ENCODE measurements at places on chromosomes 16 and 17. TPM values are rescaled to one million over a fixed set of nuclear protein-coding genes. Genes with fewer than 3 reads are reported as not detected.

DNA sequence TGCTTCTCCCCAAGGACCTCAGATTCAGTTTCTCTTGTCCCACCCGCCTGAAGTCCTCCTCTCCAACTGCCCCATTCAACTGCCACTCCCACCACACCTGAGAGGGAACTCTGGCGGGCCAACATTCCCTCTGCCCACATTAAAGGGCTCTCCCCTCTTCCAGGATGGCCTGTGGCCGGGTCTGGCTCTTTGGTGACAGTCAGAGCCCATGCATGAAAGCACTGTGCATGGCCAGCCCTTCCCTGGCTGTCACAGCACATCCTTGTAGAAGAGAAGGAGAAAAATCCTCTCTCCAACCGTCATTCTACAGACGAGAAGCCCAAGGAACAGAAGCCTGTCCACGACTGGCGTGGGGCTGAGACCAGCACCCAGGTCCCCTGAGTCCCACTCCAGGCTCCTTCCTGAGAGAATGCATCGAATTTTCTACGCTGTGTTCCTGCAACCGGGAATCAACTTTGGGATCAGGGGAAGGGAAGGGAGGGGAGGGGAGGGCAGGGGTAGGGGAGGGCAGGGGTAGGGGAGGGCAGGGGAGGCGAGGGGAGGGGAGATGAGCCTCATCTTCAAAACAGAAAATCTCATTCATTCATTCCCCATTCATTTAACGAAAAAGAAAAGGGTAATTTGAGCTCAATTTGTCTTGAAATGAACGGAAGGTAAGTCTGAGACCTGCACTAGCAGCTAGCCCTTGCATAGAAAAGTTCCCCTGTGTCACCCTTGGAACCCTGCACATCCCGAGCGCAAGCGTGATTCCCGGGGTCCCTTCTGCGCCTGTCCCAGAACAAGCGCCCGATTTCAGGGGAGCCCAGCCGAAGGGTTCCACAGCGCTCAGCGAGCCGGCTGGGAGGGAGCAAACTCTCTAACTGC is at the start of gene ABCC12:
ABCC12 (minus strand) TSS at position 68 of the 864 bp plus-strand sequence. CDS start 9,569 bp downstream, outside the sequence.
- no peak within 1 kb of the TSS for H3K4me3 ChIP-seq
- H3K36me3 ChIP-seq: no peaks in the 10 kb centered on the region
- no peak within 1 kb of the TSS for H3K27ac ChIP-seq
- no peaks in the 10 kb centered on the region for H3K27me3 ChIP-seq

DNA sequence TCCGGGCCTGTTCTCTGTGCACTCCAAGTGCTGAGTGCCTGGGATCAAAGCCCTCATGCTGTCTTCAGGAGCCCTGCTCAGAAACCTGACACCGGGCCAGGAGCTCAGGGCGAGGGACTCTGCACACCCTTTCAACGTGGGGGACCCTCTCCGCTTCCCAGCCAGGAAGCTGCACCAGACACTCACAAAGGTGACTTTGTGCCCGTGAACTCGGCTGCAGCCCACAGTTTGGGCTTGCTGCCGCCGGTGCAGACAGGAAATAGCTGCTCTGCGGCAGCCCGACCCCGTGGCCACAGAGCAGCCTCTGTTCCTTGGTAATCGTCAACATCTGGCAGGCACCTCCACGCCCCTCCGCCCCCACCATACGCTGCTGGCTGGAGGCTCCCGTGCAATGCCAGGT is 93.4 kb upstream of the METRNL start:
- H3K4me3 ChIP-seq: peak overlapping the region; percentile 56
- peak; percentile 50 for DNase-seq
- peaks cover 22% of the 10 kb centered on the region for H3K4me1 ChIP-seq
- H3K36me3 ChIP-seq: no peaks in the 10 kb centered on the region
- H3K27ac ChIP-seq: peak overlapping the region; percentile 49
- no peaks in the 10 kb centered on the region for H3K27me3 ChIP-seq

The MT1M gene
- total RNA-seq: not detected

The NEUROD2 gene
- not detected for total RNA-seq

DNA sequence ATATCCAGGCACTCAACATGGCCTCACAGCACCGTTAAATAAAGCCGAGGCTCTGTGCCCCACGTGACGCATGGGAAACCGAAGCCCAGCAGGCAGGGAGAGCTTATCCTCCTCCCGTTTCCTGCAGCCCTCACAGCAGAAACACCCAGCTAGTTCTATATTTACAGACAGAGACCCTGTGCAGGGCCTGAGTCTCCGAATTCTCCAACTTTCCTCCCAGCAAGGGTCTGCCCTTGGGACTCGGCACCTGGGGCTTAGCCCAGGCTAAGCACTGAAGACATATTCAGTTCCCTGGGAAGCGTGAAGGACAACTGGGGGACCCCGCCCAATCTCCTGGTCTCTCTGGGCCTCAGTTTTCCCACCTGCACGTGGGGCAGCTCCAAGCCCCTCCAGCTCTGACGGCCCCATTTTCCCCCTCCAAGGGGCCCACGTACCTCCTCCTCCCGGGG is 29.2 kb downstream of the TRPV3 start:
- no peak overlapping the region for H3K27ac ChIP-seq
- H3K36me3 ChIP-seq: no peaks in the 10 kb centered on the region
- H3K4me1 ChIP-seq: no peaks in the 10 kb centered on the region
- DNase-seq: no peak
- H3K27me3 ChIP-seq: no peaks in the 10 kb centered on the region

DNA sequence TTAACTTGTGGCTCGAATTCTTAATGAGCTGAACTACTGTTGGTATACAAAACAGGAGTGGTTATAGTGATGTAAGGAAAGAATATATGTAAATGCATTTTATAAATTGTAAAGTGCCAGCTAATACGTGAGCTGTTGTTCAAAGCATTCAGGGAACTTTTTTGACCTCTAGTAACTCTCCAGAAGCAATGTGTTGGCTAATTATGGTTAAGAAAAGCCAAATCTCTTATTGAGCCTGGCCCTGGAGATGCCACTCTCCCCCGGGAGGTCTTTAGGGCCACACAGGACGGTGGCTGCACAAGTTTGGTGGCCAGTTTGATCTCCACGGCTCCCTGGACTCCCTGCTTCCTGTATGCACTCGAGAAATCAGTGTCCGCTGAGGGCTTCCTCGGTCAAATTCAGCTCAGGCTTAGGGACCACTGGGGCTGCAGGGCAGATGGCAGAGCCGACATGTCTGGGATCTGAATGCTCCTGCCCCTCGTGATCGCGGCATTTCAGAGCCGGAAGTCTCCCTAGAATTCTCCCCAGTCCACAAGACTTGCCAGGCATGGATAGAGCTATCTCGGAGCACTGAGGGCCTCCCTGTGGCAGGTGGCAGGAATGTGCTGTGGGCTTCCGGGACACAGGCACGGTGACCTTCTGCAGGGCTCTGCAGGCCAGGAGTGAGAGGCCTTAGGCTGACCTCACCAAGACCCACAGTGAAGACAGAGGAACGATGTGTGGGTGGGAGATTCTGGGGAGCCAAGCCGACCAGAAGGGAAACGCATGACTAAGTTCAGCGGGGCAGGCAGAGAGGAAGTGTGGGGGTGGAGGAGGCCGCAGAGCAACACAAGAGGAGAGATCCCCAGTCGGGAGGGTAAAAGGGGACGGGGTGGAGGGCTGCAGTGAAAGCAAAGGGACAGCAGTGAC is 18.6 kb upstream of the PITPNM3 start:
- H3K4me1 ChIP-seq: peaks cover 12% of the 10 kb centered on the region
- DNase-seq: no peak
- H3K4me3 ChIP-seq: no peak overlapping the region

GRCh38 chr17:50181591-50182560 is 16.1 kb downstream of the SGCA start:
- H3K27ac ChIP-seq: no peak overlapping the region
- H3K4me1 ChIP-seq: no peaks in the 10 kb centered on the region
- no peaks in the 10 kb centered on the region for H3K36me3 ChIP-seq
- no peak for DNase-seq
- H3K4me3 ChIP-seq: no peak overlapping the region

- H3K27me3 ChIP-seq: no peaks in the 10 kb centered on the region
- H3K4me1 ChIP-seq: peaks cover 6% of the 10 kb centered on the region
- no peaks in the 10 kb centered on the region for H3K36me3 ChIP-seq
- no peak overlapping the region for H3K4me3 ChIP-seq
- no peak for DNase-seq
Measured at GRCh38 chr17:49553676-49554335, 21.9 kb upstream of the NXPH3 start.

GRCh38 chr17:35799942-35800341 is 4.5 kb upstream of the MMP28 start:
- H3K27ac ChIP-seq: no peak overlapping the region
- no peaks in the 10 kb centered on the region for H3K36me3 ChIP-seq
- peaks cover 23% of the 10 kb centered on the region for H3K27me3 ChIP-seq
- no peak for DNase-seq
- peaks cover 11% of the 10 kb centered on the region for H3K4me1 ChIP-seq

The PLLP gene
- total RNA-seq: not detected

- no peaks in the 10 kb centered on the region for H3K4me1 ChIP-seq
- no peaks in the 10 kb centered on the region for H3K27me3 ChIP-seq
- no peaks in the 10 kb centered on the region for H3K36me3 ChIP-seq
- H3K27ac ChIP-seq: no peak overlapping the region
- DNase-seq: no peak
Measured at GRCh38 chr16:73220836-73221235, 172.9 kb upstream of the ZFHX3 start.

Measured in CD4-positive, CD25-positive, alpha-beta regulatory T cell (primary cell).